Activated CD4-positive, CD25-positive, alpha-beta regulatory T cell (primary cell): ENCODE measurements at places on chromosomes 1 and 21.

- no peak for DNase-seq
Observed at GRCh38 chr21:24470852-24471251, 1136.4 kb downstream of the MRPL39 start.

DNA sequence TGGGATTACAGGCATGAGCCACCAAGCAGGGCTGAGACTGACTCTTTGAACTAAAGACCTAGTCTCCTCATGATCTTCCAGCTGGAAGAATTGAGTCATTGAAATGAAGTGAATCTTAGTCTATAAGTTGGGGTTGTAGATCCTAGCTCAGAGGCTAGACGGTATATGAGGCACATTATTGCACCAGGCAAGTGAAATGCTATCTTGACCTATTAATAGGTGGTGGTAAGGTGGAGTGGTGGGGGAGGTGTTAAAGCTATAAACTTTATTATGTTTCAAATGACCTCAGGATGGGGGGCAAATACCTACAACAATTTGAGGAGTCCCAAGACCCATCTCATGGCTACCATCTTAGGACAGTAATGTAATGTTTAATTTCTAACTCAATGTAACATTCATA is 36.8 kb upstream of the SLC16A1 start:
- no peak for DNase-seq

DNA sequence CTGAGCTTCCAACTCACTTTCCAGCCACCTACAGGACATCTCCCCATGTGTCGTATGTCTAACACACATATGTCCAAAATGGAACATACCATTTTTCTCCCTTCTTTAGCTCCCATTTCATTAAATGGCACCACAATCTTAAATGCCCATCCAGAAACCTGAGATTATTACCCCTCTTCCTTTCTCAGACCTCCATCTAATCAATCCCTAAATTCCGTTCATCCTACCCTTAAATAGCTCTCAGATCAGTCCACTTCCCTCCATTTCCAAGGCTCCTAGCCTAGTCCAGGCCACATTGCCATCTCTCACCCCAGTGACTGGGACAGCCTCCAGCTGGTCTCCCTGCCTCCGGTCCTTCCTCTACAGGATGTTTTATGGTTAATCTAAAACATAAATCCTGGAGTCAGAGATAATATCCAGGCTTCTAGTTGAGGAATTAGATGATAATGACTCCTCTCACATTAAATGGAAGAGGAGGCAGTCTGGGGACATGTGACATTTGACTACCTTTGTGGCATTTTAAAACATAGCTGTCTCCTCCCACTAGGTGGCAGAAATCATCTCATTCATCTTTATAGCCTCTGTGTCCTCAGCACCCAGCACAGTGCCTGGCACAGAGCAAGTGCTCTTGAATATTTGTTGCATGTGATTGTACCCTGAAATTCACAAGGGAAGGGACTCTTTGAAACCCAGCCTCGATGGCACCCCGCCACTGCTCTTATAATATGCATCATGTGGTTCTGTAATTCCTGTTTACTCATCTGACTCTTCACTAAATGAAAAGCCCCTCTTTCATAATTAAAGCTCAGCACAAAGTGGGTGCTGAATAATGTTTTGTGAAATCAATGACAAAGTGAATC is 102.3 kb downstream of the TMEM53 start:
- no peak for DNase-seq

DNA sequence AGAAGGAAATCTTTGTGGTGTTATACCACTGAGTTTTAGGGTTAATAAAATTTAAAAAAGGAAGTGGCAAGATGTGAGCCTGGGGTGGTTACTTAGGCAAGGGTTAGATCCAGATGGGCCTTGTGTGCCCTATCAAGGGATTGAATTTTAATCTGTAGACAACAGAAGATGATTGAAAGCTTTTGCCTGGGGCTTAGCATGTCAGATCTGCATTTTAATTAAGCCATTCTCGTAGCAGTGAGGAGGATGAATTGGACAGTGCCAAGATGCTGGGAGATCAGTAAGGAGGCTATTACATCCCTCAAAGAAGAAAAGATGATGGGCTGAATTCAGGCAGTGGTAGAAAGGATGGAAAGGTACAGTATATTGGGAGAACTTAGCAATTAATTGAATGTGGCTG is 42.3 kb downstream of the HMGB4 start:
- no peak for DNase-seq

GRCh38 chr1:101463195-101463594 is 226.4 kb downstream of the S1PR1 start:
- DNase-seq: no peak

DNA sequence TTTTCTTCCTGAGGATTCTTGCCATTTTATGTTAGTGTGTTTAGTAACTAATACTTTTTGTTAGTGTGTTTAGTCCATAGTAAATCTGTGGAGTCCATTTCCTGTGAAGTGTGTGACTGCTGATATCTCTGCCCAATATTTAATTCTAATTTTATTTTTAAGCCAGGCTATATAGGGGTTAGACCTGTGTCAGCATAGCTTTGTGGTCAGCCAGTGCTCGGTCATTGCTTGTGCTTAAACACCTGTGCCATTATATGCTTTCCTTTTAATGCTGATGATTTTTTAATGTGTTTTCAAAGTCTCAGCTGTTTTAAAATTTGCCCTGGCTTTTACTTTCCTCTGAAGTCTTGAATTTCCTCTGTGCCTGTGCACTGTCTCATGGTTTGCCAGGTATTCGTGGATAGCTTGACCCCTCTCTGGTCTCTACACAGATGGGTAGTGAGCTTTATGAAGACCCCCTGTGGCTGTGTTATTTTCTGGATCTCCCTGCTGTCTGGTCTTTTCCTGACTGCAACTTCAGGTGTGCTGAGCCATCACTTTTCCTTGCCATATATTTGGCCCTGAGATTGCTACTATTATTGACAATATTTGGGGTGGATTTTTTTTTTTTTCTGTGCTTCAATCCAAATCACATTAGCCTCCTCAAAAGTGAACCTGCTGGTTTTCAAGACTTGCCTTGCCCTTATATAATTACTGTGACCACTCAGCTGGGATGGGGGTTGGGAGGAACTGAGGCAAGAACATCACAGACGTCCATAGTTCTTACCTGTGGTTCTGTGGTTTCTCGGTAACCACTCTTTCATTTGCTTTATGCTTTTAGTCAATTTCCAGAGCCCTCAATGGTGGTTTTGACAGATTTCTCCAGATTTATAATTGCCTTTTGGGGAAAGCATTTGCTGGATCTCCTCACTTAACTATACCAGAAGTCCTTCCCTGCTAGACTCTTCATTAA is 59.6 kb downstream of the RPS6KC1 start:
- DNase-seq: no peak

DNA sequence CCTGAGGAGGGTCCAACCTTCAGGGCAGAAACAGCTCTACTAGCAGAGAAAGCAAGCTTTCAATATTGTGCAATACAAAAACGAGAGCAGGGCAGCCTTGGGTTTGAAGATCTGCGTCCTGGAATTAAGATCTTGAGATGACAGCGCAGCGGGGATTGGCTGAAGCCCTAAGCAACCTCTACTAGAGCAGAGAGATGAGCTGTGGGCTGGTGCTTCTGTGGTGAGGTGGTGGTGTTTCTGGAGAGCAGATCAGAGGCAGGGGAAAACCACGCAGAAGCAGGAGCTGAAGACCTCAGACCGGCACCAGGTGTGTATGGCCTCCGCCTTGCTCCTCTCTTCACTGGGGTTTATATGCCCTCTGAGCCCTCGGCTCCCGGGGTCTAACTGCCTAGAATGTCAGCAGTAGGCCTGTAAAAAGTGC is 12.5 kb downstream of the TRAF3IP3 start:
- peak; percentile 41 for DNase-seq

DNA sequence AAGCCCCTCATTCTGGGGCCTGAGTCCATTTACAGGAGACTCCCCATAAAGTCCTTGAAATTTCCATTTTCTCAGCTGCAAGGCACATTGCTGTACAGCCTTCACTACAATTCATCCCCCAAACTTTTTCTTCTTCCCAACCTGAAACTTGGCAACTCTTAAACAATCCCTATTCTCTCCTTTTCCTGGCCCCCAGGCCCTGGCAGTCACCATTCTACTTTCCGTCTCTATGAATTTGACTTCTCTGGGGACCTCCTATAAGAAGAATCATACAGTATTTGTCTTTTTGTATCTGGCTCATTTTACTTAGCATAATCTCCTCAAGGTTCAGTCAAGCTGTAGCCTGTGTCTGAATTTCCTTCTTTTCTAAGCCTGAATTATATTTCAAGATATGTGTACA is 332.9 kb downstream of the PCP4 start:
- no peak for DNase-seq

- DNase-seq: no peak
Observed at GRCh38 chr1:40257313-40257687, 736 bp upstream of the ZMPSTE24 start.

- no peak for DNase-seq
Observed at GRCh38 chr1:242745079-242745478, 220.6 kb upstream of the PLD5 start.

GRCh38 chr1:85289848-85290335 is 13.5 kb upstream of the BCL10 start:
- DNase-seq: no peak

DNA sequence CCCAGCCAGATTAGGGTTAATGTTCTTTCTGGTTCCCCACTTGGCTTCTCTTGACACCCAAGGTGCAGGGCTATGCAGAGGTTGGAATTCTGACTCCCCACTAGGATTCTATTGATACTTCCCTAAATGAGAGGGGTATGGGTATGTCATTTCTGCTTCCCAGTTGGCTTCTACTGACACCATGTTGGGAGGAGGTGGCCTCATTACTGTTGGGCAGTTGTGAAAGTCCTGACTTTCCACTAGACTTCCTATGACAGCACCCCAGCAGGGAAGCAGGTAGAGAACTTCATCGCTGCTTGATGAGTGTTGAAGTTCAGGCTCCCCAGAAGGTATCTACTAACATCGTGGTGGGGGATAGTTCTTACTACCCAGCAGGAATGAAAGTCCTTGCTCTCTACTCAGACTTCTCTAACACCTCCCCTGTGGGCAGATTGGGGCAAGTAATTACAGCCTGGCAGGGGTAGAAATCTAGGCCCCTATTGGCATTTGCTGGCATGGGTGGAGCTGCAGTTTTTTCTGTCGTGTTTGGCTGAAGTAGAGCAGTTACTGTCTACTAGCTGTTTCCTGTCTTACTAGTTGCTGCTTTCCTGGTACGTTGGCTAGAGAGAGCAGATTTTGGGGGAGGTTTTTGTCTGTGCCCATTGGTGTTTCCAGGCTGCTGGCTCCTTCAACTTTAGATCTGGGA is 41.5 kb downstream of the ZYG11B start:
- no peak for DNase-seq

GRCh38 chr1:238675221-238675620 is 711.1 kb upstream of the CHRM3 start:
- no peak for DNase-seq

- DNase-seq: no peak
Observed at GRCh38 chr21:34131586-34131985, 58.2 kb downstream of the MRPS6 start.

DNA sequence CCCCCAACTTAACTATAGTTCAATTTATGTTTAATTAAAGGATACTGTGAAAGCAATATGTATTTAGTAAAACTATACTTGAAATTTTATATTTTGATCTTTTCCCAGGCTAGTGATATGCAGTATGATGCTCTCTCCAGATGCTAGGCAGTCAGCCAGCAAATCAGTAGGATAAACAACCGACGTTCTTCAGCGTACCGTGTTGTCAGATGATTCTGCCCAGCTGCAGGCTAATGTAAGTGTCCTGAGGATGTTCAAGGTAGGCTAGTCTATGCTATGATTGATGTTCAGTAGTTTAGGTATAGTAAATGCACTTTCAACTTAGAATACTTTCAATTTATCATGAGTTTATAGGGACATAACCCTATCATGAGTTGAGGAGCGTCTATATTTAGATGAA is 762.6 kb downstream of the MRPL39 start:
- DNase-seq: no peak

DNA sequence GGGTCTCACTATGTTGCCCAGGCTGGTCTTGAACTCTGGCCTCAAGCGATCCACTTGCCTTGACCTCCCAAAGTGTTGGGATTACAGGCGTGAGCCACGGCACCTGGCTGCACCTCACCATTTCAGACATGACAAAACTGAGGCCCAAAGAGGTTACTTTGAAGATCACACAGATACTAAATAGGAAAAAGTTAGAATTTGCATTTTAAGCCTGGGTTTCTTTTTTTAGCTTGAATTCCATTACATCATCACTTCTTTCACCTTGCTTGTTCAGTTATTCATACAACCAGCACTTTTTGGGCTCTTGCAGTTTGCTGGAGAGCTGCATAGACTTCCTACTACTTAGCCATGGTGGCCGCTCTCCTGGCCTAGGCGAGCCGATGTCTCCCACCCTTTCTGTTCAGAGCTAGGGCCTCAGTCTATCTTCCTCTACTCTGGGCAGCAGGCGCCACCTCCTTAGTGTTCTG is 16.3 kb upstream of the CD2 start:
- DNase-seq: no peak

DNA sequence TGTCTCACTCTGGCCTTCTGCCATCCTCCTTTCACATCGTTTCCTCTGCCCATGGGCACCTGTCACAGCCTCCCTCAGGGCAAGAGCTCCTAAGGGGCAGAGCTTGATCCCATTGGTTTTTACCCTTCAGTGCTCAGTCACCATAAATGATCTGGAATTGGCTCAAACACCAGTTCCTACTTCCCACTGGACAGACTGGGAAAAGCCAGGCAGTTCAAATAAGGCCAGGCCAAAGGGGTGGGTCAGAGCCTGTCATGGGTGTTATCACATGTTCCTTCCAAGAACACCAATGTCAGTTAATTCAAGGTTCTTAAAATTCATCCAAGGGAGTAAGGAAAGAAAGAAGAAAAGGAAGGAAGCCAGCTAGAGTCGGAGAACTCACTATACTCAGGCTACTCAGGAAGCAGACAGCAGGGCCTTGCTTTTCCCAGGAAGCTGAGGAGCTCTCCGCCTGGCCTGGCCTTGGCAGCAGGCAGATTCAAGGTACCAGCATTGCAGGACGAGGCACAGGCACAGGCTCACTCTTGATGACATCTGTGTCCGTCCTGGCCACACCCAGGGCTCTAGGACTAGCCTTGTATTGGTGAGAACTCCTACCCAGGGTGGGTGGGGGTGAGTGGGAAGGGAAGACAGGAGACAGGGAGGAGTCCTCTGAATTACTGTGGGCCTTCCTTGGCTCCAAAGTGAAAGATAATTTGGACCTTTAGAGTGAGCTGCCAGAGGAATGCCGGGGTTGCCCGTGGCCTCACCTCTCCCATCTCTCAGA is 32.2 kb upstream of the ARTN start:
- DNase-seq: no peak

GRCh38 chr1:26020941-26021646 is 481 bp upstream of the EXTL1 start:
- DNase-seq: no peak

DNA sequence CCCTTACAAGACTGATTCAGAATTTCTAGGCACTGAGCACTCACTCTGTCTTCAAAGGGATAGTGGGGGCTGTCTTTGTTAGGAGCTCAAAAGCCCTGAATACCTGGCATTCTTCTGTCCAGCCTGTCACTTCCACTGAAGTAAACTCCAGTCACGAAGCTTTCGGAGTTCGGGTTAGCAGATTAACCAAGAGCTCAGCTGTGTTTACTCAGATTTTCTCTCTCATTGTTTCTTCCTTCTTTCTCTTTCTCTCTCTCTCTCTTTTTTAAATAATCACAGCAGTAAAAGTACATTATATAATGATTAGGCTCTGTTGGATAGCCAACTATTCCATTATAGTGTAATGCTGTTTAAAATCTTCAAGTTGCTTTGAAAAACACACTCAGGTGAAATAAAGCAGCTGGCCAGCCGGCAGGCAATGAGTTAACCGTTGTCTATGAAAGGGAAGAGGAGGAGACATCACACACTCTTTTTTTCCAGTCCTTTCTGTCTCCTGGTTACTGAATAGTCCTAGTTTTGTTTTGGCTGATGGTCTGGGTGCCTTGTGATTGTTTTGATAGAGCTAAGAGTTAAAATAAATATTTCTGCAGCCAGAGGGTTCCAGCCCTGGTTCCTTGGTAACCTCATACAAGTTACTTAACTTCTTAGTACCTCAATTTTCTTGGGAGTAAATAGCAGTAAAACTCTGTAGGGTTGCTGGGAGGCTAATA is 89.8 kb downstream of the ADSS2 start:
- no peak for DNase-seq
